ENCODE measurements at places on chromosomes 11 and 22.

DNA sequence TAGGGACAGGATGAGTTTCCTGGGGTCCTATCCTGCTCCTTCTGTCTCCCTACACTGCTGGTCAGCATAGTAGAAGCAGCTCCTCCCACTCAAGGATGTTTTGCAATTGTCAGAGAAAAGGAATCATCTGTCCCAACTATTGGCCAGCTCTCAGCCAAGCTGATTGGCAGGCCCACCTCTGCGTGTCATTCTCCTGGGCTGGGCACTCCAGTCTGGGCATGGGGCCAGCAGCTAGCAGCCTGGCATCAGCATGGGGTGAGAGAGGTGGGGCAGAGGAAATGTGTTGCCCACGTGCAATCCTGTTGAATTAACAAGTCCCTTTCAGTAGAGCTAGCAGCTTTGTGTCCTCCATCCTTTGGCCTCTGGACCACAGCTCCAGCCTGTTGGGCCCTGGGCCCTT is 14.1 kb downstream of the ANKK1 start:
- DNase-seq: no peak

GRCh38 chr22:36028646-36029405 is at the start of gene RBFOX2:
TSS of gene RBFOX2 (minus strand) at chr22:36028824. CDS start at chr22:36028425, 399 bp downstream.
- peak; percentile 58 for DNase-seq

DNA sequence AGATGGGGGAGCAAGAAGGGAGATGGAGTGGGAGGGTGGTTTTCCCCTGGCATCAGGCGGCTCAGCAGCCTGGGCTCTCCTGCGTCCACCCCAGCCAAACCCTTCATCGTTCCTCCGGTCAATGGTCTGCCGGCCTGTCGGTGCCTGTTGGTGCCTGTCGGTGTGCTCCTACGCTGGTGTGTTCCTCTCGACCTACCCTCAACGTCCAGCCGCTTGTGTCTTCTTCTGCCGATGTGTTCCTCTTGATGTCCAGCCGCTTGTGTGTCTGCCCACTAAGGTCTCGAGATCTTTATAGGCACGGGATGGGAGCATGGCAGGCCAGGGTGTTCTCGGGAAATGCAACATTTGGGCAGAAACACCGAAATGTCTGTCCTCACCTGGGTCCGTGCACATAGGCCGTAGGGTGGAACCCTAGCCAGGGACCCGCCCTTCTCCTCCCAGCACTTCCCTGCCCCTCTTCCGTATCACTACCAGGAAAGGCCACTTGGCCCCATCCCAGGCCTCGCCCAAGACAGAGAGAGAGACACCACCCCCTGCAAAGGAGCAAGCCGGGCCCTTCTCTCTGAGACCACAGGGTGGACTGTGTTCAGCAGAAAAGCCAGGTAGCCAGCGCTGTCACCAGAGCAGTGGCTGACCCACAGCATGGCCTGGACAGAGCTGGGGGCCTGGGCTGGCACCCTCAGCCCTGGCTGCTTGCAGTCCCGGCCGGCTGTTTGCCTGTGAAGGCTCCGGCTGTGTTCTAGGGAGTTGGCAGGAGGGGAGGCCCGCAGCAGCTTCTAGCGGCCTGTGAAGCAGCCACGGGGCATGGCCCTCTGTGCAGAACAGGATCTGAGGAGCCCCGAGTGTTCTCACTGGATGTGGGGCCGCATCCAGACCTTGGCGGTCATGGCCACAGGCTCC is 61.6 kb upstream of the KCNQ1OT1 start:
- DNase-seq: no peak

DNA sequence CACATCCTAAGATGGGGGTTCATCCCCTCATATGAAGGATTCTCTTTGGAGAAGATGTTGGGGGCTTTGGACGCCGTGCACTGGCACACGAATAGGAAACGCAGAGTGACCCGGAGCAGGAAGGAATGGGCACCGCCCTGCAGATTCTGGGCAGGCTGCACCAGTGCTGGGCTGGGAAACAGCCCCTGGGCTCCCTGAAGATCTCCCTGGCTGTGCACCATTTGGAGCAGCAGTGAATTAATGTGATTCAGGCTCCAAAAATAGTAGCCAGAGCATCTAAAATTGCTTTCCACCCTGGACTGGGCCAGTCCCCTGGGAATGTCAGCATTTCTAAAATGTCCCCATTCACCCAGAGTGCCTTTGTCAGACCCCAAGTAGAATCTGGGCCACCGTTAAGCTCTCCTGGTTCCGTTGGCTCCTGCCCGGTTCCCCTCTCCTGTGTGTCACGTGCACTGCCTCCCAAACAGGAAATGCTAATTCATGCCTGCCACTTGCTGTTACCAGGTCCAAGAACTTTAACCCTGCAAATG is 18.6 kb downstream of the IRAG1 start:
- no peak for DNase-seq

- no peak for DNase-seq
Observed at GRCh38 chr22:39214383-39215069, 30.3 kb downstream of the PDGFB start.

- DNase-seq: no peak
Observed at GRCh38 chr11:67270256-67271204, 4.3 kb downstream of the GRK2 start.

DNA sequence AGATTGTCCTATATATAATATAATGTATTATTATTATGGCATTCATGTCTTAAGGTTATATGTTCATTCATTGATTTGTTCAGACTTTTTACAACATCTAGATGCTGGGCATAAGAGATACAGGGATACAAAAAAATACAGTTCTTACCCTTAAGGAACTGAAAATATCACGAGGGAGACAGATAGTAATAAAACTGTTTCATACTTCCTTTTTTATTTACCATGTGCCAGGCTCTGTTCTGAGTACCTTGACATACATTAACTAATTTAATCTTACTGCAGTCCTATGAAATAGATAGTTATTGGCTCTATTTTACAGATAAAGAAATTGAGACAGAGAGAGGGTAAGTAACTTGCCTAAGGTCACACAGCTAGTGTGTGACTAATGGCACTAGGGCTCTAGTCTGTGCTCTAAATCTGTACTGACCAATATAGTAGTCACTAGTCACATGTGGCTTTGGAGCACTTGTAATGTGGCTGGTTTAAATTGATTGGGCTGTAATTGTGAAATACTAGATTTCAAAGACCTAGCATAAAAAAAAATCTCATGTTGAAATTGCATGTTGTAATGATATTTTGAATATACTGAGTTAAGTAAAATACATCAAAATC is 21.3 kb downstream of the TRIM44 start:
- no peak for DNase-seq

DNA sequence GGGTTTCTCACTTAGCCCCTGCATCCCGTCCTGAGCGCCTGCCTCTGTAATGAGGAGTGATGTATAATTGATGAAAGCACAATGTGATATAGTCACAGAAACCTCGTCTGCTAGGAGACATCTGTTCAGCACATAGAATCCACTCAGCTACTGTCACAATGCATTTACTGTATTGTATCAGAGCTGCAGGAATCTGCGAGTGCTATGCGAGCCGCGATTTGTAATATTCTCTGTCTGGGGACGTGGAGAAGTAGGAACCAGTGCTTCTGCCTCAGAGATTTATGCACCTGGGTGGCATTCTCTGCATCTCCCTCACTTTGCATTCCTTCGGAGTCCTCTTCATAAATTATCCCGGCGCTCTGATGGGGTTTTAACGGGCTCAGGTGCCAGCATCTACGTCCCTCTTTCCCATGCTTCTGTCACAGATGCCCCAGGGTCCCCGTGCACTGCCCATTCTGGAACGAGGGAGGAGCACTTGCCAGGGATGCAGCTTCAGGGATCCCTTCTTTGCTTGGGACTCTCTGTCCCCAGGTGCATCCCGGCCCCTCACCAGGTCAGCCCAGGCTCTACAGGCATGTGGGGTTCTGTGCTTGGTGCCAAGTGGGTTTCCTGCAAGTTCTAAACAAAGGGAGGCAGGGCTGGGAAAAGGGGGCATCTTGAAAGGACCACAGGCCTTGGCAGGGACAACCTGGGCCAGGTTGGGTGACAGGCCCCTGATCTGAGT is 205.5 kb downstream of the DSCAML1 start:
- no peak for DNase-seq

GRCh38 chr11:68326334-68327215 is 14.2 kb downstream of the LRP5 start:
- no peak for DNase-seq

DNA sequence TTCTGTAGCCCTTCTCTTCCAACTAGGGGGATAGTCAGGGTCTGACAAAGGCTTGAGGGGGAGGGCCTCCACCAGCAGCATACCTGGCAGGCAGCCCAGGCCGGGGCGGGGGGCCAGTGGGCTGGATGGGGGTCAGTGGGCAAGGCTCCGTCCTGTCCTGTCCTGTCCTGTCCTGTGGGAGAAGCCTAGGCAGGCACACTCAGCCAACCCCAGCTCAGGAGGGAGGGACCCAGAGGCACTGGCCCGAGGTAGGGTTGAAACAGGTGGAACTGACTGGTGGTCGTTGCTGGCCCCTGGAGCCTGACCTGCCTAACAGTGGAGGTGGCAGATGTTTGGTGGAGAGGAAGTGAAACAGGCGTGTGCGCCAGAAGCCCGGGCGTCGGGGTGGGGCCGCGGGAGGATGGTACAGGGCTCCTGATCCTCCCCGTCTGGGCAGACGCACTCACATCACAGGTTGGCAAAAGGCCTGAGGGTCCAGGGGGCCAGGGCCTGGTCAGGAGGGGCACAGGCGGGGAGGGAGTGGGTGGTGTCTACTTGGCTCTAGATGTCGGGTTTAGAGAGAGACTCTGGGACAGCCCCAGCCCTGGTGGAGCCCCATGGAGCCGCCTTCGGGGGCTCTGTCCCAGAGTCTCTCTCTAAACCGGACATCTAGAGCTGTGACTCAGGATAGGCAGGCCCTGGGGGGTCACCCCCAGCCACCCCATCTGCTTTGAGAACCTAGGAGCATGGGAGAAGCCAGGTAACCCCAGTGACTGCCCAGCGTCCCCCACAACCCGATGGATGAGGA is 32.5 kb upstream of the GRAMD4 start:
- peak; percentile 25 for DNase-seq

GRCh38 chr11:82732348-82732733 is 1.3 kb downstream of the FAM181B start:
- DNase-seq: no peak

DNA sequence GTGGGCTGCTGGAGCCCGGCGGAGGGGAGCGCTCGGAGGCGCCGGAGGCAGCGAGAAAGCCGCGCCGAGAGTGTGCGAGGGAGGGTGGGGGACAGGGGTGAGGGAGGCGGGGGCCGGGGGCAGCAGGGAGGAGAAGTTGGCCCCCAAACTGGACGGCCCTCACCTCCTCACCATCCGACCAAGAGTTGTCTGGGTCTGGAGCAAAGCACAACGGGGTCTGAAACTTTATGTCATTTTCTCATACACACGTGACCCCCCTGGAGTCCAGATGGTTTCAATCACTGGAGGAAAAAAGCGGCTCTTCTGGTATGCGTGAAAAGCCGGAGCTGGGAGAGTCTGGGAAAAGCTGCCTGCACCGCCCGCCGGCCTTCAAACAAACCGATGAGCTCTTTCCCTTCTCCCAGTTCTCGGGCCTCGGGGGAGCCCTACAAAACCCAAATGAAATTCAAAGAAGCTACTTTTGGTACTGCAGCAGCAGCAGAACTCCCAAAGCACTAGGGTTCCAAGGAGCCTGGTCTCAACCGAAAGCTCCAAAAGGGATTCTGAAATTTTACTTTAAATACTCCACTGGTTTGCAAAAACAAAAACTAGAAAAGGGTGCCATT is 39.7 kb upstream of the AKIP1 start:
- DNase-seq: no peak

DNA sequence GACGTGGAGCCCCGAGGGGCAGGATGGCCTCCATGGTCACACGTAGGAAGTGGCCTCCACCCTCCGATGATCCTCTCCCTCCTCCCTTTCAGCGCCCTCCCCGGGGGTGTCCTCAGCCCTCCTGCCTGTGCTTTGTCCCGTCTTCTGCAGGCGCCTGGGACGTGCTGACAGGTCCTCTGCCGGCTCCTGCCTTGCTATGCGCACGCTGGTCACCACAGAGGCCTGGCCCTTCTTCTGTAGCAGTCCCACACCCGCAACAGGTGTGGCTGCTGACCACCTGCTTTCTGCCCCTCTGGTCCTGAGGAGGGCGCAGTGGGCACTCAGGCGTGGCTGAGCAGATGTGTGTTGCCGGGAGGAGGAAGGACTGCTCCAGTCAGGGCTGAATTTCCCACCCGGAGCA is 27.7 kb upstream of the PPP6R3 start:
- DNase-seq: no peak

- DNase-seq: no peak
Observed at GRCh38 chr22:37708580-37709444, 12.0 kb downstream of the TRIOBP start.

DNA sequence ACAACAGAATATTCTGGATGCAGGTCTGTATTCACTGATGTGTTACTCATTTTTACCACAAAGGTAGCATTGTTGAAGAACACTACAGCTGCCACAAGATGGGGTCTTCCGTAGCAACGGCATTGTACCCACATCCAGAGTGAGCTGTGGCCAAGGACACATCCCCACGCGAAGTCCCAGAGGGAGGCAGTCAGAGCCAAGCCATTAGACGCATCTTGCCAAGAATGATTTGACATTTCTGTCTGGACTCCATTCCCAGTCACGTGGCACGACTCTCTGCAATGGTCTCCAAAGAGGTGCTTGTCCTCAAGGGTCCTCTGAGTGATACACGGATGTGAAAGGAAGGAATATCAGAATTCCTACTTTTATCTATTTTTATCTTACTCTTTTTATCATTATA is 15.5 kb downstream of the OPCML start:
- DNase-seq: no peak

- no peak for DNase-seq
Observed at GRCh38 chr22:26956371-26956770, 299.0 kb downstream of the MIAT start.

DNA sequence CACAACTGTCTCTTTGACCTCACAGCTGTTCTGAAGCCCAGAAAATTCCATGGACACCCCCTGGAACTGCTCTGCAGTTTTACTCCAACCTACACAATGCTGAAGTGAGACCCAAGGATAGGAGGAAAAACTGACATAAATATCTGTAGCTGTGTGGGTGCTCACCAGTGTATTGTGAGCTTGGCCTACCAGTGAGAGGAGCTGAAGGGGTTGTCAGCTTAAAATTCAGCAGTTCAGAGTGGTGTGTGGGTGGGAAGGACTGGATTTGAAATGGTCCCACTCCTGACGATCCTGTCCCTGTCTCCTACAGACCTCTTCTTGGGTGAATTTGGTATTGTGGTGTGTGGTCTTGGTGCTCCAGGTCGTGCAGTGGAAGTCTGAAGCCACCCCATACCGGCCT is 2.2 kb downstream of the TMEM223 start:
- no peak for DNase-seq

GRCh38 chr11:1193326-1194230 is 29.3 kb upstream of the MUC5B start:
- no peak for DNase-seq

DNA sequence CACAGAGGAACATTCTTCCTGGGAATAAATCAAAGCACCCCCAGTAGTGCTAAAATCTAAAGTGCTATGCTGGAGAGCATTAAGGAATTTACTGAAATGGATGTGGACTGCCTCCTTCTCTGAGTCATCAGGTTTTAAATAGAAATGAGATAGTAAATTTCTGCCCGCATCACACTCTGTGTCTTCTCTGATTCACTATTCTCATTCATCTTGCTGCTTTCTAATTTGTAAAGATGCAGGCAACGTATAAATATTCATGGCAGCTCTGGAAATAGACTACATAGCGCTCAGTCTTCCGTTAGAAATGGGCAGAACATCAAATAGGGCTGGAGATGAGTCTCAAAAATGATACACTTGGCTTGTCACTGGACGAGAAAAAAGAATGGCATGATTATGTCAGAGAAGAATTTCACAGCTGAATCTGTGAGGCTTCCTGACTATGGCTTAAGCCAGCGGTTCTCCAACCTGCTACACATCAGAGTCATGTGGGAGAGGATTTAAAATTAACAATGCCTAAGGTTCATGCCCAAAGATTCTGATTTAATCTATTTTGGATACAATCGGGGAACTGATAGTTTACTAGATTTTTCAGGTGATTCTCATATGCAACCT is 178.2 kb downstream of the LRRC4C start:
- DNase-seq: no peak

- no peak for DNase-seq
Observed at GRCh38 chr11:67306769-67307544, 3.6 kb downstream of the SSH3 start.

All from activated CD4-positive, alpha-beta T cell treated with anti-CD3 and anti-CD28 coated beads, Interleukin-2, Interleukin-4, amounts not matched to agents 100 ng/mL and 50 ng/mL, durations not matched to agents 16 hours and 8 hours (primary cell).